Stimulated activated CD4-positive, alpha-beta T cell treated with anti-CD3 and anti-CD28 coated beads, Interleukin-2, amount 100 ng/mL, for 48 hours (primary cell): ENCODE measurements at places on chromosomes 3 and 15.

- DNase-seq = no peak
Measured at GRCh38 chr3:54632326-54632665, 295.6 kb downstream of the LRTM1 start.

- DNase-seq = no peak
Measured at GRCh38 chr3:41502023-41502422, 302.7 kb downstream of the CTNNB1 start.

DNA sequence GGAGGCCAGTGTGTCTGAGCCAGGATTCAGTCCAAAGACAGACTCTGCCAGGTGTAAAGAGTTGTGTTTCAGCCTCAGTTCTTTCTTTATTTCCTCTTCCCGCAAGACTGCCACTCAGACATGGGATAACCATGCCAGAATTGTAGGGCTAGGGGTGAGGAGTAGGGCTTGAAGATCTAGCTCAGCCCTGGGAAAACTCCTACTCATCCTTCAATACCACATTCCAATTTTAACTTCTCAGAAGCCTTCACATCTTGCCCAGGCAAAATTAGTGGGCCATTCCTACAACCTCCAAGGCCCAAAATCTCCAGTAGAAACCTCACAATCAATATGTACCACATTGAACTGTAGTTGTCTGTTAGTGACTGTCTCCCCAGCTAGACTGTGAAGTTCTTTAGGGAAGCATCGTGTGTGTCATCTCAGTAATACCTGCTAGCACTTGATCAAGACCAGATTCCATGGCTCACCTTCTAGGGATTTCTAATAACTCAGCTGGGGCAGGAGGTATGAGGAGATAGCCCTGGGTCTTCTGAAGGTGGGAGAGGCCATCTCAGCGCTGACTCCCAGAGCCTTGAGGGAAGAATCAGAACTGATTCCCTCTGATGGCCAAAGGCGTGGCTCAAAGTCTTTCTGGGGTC lies 19.7 kb downstream of the HRH1 start:
- no peak for DNase-seq

GRCh38 chr15:41512940-41513505 lies 604 bp downstream of the LTK start:
- DNase-seq = no peak

DNA sequence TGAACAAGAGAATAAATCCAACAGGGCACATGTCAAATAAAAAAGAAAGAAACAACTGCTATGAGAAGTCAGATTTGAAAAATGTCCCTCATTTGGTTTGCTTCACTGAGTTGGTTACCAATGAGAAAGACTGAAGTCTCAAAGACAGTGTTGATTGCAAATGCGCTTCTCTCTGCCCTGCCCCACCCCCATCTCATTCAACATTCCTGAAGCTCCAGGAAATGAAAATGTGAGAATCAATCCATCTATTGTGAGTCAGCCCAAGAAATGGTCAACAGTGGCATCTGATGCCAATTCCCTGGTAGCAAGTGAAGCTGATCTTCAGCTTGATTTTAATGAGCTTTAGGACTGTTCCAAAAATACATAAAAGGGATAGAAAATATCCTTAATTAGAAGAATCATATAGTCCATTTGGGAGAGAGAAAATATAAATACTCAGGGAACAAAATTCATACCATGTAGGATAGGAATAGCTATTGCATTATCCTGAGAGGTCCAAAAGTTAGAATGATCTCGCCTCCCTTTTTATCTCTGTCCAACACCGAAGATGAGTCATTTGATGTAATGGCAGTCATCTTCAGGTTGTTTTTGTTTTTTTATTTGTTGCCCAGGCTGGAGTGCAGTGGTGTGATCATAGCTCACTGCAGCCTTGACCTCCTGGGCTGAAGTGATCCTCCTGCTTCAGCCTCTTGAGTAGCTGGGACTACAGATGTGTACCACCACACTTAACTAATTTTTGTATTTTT lies 200.3 kb upstream of the UMPS start:
- no peak for DNase-seq

GRCh38 chr3:10547413-10547812 lies 42.0 kb upstream of the ATP2B2 start:
- DNase-seq = no peak

GRCh38 chr3:29822071-29822470 lies 541.2 kb downstream of the RBMS3 start:
- DNase-seq = no peak

DNA sequence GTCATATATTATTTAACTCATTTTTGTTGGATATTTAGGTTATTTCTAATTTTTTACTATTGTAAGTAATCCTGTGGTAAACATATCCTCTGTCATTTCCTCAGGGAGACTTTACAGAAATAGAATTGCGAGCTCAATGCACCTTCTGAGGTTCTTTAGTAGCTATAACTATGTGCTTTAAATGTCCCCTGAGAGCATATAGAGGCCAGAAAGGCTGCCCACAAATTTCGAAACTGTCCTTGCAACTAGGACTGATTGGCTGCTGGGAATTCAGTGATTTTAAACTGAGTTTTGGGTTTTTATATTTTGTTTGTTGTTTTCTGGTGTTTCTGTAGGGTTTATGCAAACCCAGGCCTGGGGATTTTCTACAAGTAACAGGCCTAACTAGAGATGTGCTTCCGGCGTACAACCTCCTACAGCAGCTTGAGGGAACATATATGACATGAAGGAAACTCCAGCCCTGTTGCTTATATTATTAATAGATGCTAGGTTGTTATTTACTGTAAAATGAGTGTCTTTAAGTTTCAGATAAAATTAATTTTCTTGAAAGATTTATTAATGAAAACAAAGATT lies 29.1 kb upstream of the P4HTM start:
- DNase-seq = no peak

DNA sequence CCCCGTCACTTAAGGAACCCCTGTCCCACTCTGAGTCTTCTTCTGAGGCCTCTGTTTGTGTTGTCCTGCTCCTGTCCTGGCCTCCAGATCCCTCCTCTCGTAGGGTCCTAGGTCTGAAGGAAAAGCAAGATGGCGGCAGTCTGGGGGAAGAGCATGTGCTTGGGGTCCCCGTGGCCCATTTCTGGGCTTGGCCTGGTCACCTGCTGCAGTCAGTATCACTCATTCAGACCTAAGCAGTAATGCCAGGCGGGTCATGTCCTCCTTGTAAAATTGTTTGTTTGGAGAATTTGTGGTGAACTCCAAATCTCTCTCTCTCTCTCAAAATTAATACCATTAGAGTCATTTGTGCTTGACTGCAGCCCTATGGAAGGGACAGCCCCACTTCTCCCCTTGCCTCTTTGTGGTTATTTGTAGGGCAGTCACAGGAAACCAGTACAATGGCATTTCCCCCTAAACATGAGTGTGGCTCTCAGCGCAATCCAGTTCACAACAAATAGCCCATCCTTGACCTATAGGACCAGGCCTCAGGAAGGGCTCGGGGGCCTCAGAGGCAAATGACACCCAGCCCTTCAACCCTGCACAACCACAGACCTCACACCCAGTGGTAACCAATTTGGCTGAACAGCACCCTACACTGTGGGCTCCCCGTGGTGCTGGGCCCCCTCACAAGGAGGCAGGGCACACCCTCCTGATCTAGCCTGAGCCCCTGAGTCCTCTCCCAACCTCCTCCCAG lies 173.5 kb downstream of the OR4M2 start:
- no peak for DNase-seq

DNA sequence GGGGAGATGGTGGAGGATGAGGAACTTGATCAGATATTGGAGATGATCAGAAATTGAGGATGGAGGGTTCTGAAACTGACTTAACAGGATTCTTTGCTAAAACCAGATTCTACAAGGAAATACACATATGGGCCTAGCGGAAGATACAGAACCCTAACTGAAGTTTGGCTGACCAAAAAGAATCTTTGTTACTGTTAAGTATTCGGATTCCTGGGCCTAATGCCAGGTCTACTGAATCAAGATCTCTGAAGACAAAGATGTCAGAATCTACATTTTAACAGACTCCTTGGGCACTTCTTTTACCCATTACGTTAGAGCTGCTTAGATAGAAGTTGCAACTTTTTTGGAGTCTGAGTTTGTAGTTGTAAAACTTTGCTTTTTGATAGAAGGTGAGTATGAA lies 137.7 kb downstream of the FNDC3B start:
- DNase-seq = no peak

DNA sequence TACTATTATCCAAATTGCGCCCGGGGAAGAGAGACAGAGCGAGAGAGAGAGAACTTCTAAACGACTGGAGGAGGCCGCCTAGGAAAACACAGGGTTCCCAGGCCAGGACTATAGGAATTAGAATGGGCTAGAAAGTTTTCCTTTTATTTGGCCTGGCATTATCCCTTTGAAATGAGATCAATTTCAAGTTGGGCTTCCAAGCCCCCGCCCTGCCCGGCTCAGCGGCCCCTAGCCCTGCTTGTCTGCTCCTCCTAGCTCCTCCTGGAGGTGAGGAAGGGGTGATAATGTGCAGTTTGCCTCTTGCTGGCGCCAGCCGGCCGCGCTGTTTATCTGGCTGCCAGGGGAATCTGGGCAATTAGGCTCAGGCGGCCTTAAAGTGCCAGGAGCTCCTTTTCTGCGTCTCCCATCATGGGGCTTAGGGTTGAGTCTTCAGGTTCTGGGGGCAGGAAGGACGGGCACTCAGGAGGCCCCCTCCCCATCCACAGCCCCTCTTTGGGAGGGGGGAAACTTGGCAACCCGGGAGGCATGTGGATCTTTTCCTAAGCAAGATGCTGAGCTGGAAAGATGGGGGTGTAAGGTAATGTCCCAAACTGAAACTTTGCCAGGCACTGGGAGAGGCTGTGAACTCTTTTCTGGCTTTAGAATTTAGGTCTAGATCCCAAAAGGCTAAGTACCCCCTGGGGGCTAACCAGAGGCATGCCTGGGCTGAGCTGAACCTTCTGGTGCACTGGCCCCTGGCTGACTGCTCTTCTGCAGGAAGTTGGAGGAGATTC lies 5.5 kb downstream of the SMAD6 start:
- no peak for DNase-seq

GRCh38 chr3:94587291-94587690 lies 524.4 kb downstream of the NSUN3 start:
- no peak for DNase-seq

DNA sequence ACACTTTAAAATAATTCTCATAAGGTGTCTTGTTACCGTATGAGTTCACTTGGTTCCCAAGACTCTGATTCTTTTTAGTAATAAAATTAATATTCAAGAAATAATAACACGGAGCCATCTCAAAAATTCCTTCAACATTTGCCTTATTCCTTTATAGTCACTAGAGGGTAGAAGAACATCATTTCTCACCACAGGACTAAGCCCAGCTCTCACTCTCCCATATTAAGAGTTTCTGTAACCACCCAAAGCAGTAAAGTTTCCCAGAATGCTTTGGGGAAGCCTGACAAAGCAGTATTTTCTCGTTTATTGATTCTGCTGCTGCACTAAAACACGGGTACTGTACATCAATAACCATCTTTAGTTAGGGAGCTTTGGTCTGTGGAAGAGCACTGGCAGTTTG lies 114.9 kb downstream of the MCTP2 start:
- no peak for DNase-seq

DNA sequence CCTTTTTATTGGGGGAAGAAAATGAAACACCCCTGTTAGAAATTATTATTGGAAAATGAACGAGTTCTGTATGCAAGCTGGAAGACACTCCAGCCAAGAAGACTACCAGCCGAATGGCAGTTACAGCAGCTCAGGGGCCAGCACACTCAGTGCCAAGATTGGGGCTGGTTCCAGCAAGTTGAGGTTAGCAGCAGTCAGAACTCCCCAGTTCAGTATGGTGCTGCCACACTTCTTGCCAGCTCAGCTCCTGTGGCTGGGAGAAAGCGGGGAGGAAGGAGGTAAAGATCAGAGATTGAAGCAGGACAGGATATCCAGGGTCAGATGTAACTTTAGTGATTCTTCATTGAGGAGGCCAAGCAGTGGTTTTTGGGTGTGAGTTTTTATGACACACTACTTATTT lies 280.2 kb upstream of the NR2E3 start:
- no peak for DNase-seq

- no peak for DNase-seq
Measured at GRCh38 chr15:71219645-71220044, 104.4 kb downstream of the THSD4 start.

DNA sequence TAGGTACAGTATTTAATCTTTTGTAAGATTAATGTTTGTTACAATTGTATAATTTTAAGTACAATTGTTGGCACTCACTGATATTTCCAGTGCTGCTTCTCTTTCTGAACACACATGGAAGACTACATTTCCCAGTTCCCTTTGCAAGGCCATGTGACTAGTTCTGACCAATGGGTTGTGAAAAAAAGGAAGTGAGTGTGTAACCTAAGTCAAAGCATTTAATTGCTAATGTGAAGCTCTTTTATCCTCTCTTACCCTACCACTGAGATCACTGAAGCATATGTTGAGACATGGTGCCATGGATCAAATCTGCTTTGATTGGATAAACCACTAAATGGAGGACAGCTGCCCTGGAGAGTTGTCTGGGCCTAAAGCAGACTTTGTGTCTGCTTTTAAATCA lies 83.9 kb upstream of the PLXND1 start:
- no peak for DNase-seq

- DNase-seq = no peak
Measured at GRCh38 chr3:73547427-73548248, 77.1 kb downstream of the PDZRN3 start.

- no peak for DNase-seq
Measured at GRCh38 chr3:72449551-72449950, 398.7 kb downstream of the SHQ1 start.

DNA sequence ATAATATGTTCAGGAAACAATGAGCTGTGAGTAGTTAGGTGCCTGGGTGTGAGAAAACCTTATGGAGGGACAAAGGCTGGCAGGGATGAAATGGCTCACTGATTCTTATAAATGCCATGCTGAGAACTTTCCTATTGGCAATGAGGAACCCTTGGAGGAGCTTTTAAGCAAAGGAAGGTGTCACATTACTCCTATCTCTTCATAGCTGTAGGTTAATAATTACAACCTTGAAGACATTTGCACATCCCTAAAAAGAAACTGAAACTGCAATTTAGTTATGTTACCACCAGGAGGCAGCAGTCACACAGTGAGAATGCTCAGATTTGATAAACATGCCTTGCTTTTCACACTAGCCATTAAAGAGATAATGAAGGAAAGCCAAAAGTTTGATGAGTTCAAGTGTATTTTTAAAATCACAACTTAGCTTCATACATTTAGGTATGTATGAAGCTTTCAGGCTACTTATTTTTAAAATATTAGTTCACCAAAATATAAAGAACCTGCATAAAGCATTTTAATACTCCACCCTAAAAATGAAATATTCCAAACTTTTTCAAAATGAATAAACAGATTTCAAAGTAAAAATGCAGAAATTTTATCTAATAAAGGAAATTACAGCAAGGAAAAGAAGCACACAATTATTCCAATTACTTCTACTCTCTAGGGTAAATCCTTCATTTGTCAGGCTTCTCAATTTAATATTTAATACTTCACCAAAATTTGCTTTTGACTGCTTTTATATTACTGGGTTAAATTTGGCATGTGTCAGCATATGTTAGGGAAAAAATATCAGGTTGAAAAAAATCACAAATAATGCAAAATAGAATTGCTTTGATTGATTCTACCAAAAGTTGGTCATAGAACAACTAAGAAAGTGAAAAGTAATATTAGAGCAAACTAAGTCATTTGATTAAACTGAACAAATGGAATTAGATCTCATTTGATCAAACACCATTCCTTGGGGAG lies 136.9 kb upstream of the SLC2A2 start:
- DNase-seq = peak; percentile 11

GRCh38 chr15:68843425-68844311 lies 23.0 kb upstream of the ANP32A start:
- DNase-seq = no peak

- DNase-seq = no peak
Measured at GRCh38 chr3:96478496-96478895, 335.9 kb upstream of the EPHA6 start.

GRCh38 chr3:176302271-176302670 lies 895.0 kb downstream of the TBL1XR1 start:
- DNase-seq = no peak
